Activated T-cell treated with anti-CD3 and anti-CD28 coated beads, Interleukin-2, amount 50 U/mL, for 72 hours (primary cell): ENCODE measurements at places on chromosomes 2 and 18. TPM values are rescaled to one million over a fixed set of nuclear protein-coding genes. Genes with fewer than 3 reads are reported as not detected.
A peak's percentile ranks its signal among the peaks of the same experiment; 100 is the strongest.

- peaks cover 8% of the 10 kb centered on the region for H3K36me3 ChIP-seq
- H3K27me3 ChIP-seq = no peaks in the 10 kb centered on the region
- H3K4me3 ChIP-seq = no peak overlapping the region
- no peak for DNase-seq
- peaks cover 59% of the 10 kb centered on the region for H3K4me1 ChIP-seq
- no peak overlapping the region for H3K27ac ChIP-seq
These were observed 6.3 kb downstream of the PPP4R3B start for GRCh38 chr2:55610954-55611743.

Gene TLX2
- total RNA-seq = 2.4 TPM

DNA sequence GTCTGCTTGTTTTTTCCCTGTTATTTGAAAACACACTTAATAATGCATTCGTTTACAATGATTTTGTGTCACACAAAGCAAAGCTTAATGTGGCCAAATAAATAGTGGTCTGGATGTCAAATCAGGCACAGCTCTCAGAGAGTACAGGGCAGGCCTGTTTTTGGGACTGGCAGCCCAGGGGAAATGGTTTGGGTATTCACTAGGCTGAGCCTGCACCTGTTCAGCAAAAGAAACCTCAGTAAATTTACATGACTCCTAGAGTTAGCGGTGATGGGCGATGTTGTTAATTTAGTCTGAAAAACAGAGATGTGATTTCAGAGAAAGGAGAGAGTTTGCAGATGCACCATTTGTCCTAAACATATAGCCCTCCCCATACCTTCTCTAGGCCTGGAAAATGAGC, 197.1 kb downstream of the ALK start:
- no peak for DNase-seq
- H3K4me1 ChIP-seq = no peaks in the 10 kb centered on the region
- H3K4me3 ChIP-seq = no peak overlapping the region
- H3K27ac ChIP-seq = no peak overlapping the region
- H3K27me3 ChIP-seq = peaks cover 42% of the 10 kb centered on the region
- no peaks in the 10 kb centered on the region for H3K36me3 ChIP-seq

Gene ZNF521
- not detected for total RNA-seq

DNA sequence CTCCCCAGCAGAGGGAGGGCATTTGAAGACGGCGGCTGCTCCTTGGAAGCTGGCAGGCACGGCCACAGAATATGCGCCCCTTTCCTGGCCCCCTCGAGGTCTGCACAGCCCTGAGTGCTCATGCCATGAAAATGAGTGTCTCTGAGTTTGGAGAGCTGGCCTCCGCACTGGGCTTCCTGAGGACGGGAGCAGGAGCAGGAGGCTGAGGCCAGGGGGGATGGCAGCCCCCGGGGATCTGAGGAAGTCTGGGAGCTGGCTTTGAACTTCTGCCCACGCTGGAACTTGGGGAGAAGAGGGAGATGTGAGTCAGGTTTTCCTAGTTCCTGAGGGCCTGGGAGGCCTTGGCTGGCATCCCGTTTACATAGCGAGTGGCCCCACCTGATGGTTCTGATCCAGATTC, 47.0 kb downstream of the RRM2 start:
- H3K4me1 ChIP-seq = no peaks in the 10 kb centered on the region
- DNase-seq = no peak
- H3K4me3 ChIP-seq = no peak overlapping the region
- no peaks in the 10 kb centered on the region for H3K27me3 ChIP-seq
- peaks cover 15% of the 10 kb centered on the region for H3K36me3 ChIP-seq

Gene DSG1
- not detected for total RNA-seq

Gene ADGRF3
- total RNA-seq = 2.4 TPM

Gene RGPD5
- total RNA-seq = 53.2 TPM

- no peak for DNase-seq
- H3K27ac ChIP-seq = no peak overlapping the region
- peaks cover 11% of the 10 kb centered on the region for H3K4me1 ChIP-seq
- peaks cover 21% of the 10 kb centered on the region for H3K27me3 ChIP-seq
These were observed 206.9 kb downstream of the ICOS start for GRCh38 chr2:204143216-204144014.

DNA sequence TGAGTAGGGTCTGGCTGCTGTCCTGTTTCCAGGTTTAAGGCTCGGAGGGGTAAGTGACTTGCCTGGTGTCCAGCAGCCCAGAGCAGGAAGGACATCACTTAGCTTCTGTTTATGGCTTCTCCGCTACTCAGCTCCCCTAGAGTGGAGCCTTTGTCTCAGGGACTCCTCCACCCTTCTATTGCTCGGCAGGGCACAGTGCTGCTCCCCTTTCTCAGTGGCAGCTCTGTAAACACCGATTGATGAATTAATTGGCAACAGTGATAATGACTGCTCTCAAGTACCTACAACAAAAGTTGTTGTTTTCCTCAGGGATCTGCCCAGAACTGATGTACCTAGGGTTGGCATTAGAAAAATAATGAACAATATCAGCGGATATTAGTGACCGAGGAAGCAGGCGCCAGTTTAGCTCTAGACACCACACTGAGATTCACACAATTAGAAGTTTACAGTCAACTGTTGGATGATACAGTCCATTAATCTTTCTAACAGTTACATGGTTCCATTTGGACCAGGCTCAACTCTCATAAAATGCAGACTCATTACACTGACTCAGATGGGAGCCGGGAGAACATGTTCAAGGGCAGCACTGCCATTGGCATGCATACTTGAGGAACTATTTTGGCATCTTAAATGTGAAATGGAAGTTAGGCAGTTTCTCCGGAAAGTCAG, 265.7 kb downstream of the MTX2 start:
- no peaks in the 10 kb centered on the region for H3K36me3 ChIP-seq
- DNase-seq = no peak
- no peaks in the 10 kb centered on the region for H3K4me1 ChIP-seq
- no peak overlapping the region for H3K4me3 ChIP-seq
- peaks cover 32% of the 10 kb centered on the region for H3K27me3 ChIP-seq

Gene RHOB
- total RNA-seq = 44.7 TPM

GRCh38 chr18:1505856-1506255, 601.2 kb downstream of the ADCYAP1 start:
- H3K4me1 ChIP-seq = no peaks in the 10 kb centered on the region
- H3K36me3 ChIP-seq = no peaks in the 10 kb centered on the region
- no peak overlapping the region for H3K4me3 ChIP-seq
- no peak for DNase-seq

Gene HNRNPLL
- total RNA-seq = 80.7 TPM

Gene CTLA4
- 132 TPM for total RNA-seq

DNA sequence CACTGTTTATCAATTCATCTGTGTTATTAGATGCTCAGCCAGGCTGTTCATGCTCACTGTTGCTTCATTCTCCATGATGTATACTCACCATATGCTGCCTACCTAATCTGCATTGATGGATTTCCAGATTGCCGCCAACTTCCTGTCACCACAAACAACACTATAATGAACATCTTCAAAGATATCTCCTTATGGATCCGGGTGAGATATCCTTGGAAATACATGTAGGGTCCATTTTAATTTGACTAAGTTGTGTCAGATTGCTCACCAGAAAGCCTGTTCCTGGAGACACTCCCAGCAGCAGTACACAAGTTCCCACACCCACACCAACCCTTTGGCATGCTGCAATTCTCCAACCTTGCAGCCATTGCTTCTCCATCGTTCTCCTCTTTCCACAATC, 547.5 kb upstream of the TNP1 start:
- H3K27me3 ChIP-seq = no peaks in the 10 kb centered on the region
- H3K27ac ChIP-seq = no peak overlapping the region
- no peaks in the 10 kb centered on the region for H3K36me3 ChIP-seq
- no peak overlapping the region for H3K4me3 ChIP-seq

Gene DNAH7
- not detected for total RNA-seq

DNA sequence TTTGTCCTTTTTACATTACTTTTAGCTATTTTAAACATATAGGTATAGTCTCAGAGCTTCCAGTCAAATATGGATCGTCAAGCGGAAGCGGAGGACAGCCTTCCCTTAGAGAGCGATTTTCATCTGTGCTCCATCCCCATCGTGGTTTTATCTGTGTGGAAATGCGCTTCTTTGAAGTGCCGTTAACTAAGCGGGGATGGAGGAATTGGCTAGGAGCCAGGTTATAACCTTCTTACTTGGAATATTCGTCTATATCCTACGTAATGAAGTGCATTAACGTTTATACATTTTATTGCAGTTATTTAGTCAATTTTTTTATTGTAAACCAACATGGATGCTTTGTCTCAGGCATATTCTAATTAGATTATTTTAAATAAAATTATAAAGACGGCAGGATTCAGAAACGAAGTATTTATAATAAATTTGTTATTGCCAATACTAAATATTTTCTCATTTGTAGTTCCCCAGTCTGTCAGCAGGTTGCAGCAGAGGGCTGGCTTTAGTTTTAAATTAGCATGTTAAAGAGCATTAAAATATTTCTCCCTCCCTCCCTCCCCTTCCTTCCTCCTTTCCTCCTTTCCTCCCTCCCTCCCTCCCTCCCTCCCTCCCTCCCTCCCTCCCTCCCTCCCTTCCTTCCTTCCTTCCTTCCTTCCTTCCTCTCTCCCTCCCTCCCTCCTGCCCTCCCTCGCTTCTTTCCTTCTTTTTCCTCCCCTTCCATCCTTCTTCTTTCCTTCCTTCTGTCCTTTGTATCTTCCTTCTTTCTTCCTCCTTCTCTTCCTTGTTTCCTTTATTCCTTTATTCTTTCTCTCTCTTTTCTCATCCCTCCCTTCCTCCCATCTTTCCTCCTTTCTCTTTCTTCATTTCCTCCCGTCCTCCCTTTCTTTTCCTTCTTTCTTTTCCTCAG, 80.6 kb upstream of the DOCK10 start:
- H3K27me3 ChIP-seq = peaks cover 3% of the 10 kb centered on the region
- no peaks in the 10 kb centered on the region for H3K4me1 ChIP-seq
- H3K36me3 ChIP-seq = no peaks in the 10 kb centered on the region
- DNase-seq = peak; percentile 35
- H3K27ac ChIP-seq = no peak overlapping the region
